ENCODE measurements at places on chromosomes 11 and 22.

GRCh38 chr22:40015358-40015976 lies 20.7 kb downstream of the FAM83F start:
- no peak for DNase-seq

- DNase-seq, result no peak
Measured at GRCh38 chr22:45828841-45829240, 148.1 kb downstream of the WNT7B start.

DNA sequence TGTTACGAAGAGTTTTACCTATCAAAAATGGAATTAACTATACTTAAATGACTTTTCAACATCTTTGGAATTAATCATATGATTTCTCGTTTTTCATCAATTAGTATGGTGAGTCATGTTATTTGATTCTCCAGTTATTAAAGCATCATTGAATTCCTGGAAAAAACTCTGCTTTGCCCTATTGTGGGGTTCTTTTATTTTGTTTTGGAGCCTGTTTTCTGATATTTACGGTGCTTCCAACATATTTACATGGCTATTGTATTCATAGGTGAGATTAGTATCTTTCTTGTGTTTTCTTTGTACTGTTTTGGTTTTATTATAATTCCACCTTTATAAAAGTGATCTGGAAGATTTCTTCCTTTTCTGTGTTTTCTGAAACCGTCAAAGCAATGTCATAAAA lies 902.7 kb downstream of the TBC1D22A start:
- DNase-seq, result no peak

DNA sequence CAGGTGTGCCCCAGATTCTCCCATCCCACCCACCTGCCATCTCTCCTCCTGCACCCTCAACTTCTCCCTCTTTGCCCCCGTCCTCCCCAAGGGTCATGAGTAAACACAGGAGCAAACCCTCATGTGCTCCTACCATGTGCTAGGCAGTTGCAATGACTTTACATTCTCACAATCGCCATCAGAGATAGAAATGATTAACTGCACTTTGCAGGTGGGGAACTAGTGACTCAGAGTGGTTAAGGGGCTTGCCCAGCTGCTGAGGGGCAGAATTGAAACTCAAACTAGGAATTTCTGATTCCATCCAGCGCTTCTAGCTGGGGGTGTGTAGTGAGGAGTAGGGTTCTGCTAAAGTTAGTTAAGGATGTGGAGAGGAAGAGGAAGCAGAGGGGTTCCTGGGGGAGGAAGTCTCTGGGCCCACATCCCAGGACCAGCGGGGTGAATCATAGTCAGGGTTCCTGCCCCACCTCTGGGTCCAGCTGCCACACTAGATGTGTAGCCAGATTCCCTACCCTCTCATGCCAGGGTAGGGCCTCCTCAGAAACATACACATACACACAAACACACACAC lies 16.0 kb upstream of the PRG2 start:
- DNase-seq, result no peak

GRCh38 chr22:44735518-44736428 lies 16.6 kb upstream of the ARHGAP8 start:
- DNase-seq, result no peak

DNA sequence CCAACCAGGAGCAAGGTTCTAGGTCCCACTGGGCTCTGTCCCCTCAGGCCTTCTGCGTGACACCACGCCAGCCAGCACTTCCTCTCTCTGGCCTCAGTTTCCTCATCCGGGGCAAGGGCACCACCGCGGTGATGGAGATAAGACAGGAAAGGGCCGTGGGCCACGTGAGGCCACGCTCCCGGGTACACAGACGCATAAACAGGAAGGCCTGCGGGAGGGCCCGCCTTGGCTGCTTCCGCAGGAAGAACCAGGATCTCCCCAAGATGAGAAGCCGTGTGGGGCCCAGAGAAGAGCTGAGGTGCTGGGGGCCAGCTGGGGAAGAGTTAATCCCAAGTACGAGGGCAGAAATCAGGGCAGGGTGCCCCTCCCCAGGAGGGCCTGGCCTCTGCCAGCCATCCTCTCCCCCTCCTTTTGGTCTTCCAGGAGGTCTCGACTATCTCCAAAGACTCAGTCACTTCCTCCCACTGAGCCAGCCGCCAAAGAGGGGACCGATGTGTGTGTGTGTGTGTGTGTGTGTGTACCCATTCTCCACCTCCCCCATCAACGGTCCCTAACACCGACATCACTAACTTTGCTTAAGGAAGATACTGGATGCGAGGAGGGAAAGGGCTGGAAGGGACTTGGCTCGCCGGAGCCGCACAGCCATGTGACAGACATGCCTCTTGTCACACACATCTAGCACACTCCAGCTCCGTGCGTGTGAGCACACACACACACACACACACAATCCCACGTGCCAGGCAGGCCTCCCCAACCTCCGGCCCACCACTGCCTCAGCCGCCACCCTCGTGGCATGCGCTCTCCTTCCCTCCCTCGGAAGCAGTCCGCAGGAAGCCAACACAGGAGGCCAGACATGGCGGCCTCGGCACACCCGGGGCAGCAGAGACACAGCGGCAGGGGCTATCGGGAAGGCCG lies 1.4 kb downstream of the MFNG start:
- DNase-seq, result no peak

GRCh38 chr22:25514436-25515180 lies 49.9 kb upstream of the GRK3 start:
- peak; percentile 7 for DNase-seq
